ENCODE measurements at places on chromosomes 7 and 10.

GRCh38 chr10:96017191-96017687 lies 26.1 kb upstream of the CCNJ start:
- DNase-seq = no peak

DNA sequence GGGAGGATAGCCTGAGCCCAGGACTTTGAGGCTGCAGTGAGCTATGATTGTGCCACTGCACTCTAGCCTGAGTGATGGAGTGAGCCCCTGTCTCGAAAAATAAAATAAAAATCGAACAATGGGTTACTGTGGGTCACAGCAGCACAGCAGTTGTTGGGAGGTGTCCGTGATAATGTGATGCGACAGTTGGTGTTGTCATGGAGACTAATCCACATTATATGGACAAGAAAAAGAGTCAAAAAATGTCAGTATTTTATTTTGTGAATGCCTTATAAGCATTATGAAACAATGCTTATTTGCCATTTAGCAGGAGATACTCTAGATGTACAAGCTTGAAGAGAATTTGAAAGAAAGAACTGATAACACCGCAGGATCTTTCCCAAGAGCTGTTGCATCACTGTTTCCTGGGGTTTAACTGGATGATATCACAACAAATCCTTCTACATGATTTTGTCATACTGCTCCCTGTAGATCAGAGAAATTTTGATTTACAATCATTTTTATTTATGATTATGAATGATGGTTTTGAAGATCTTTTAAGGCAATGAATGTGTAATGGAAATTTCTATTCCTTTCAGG lies 195.4 kb downstream of the BAMBI start:
- DNase-seq = no peak

- DNase-seq = no peak
Observed at GRCh38 chr7:24587853-24588252, 14.6 kb downstream of the PALS2 start.

DNA sequence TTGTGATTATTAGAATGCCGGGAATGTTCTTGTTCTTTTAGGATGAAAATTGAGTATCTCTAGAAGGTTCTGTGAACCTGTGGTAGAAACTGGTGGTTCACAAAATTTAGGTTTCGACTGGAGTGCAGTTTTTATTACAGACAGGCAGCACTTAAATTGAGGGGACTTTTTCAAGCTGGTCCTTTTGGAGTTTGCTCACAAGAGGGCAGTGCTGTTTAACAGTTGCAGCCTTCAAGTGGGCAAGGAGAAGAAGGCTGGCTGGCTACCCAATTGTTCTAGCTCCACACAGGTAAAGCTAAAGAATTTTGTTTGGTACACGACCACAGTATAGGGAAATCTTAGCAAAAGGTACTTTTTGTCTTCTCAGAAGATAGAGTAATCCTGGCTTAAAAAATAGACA lies 233.6 kb downstream of the SNX13 start:
- no peak for DNase-seq

DNA sequence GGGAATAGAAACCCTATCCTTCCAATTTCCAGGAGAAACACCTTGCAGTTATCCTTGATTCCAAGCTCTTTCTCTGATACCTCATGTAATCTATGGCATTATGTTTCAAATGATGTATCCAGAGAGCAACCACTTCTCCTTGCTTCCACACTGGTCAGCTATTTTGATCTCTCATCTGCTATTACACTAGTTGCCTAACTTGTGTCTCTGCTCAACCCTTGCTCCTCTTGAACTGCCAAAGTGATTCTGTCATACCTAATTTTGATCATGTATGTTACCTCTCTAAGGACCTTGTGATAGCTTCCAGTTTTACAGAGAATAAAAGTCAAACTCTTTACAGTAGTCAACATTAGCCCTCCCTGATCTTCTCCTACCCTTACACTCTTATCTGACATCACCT lies 90.4 kb downstream of the KCND2 start:
- no peak for DNase-seq

DNA sequence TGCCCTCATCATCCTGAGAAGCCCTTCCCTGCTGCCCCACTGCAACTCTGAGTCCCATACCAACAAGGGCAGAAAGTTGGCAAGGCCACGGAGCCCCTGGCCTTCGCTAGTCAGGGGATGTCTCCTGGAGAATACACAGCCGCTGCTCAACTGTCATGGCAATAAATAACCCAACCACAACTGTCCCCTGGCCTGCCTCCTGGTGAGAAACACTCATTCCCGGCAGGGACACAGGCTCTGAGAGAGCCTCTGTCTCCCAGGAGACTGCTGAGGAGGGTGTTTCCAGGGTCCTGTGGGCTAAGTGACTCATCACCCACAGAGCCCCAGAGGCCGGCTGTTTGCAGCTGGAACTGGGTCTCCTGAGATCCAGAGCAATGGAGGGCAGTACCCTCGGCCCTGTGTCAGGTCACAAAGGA lies 354.1 kb downstream of the TNS3 start:
- DNase-seq = peak; percentile 24

- DNase-seq = no peak
Observed at GRCh38 chr10:110995301-110995700, 75.9 kb downstream of the SHOC2 start.

- DNase-seq = no peak
Observed at GRCh38 chr10:72503241-72503640, 122.6 kb downstream of the MICU1 start.

DNA sequence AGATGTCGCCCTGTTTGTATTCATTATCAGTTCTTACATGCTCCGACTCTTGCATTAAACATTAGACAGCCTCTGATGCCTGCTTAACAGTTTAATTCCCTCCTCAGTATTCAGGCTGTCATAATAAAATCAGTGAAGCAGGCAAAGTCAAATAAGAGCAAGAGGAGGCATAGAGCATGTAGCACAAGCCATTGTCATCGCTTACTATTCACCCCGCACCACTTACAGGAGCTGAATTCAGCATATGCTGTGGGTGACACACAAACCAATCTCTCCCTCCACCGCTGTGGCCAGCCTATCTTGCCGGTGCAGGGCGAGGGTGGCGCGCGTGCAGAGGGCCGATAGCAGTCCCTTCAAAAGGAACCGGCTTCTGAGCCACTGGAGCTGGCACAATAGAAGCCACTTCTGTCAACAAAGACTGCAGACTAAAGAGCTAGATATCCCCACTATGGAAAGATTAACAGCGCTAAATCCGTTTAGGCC lies 433.2 kb upstream of the MGMT start:
- DNase-seq = no peak

DNA sequence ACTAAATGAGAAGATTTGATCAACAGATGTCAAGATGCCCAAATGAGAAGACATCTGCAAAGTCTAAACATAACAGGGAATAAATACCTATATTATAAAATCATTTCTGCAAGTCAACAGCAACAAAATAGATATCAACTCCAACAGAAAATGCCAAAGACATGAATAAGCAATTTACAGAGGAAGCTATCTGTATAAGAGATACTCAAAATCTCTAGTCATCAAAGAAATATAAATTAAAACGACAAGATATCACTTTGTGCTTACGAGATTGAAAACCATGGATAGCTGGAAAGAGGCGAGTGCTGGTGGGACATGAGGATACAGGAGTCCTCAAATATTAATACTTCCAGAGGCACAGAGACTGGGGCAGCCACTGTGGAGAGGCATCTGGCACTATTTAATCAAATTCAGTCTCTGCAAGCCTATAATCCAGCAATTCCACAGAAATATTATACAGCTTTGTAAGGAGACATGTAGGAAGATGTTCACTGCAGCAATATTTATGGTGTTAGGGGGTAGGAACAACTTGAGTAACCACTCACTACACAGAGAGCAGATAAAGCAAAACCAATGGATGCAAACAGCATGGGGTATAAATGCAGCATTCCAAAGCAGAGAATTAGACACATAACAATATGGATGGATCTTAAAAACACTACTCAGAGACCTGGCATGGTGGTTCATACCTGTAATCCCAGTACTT lies 4.8 kb downstream of the DNMBP start:
- DNase-seq = no peak

Data from activated B cell treated with CpG ODN at 0.5 μM for 24 hours (primary cell).